Naive thymus-derived CD4-positive, alpha-beta T cell (primary cell): ENCODE measurements at places on chromosomes 7 and 10. TPM values are rescaled to one million over a fixed set of nuclear protein-coding genes. Genes with fewer than 3 reads are reported as not detected.

Gene NXPH1
- total RNA-seq: not detected

- peak; percentile 70 for DNase-seq
- H3K4me1 ChIP-seq: peaks cover 17% of the 10 kb centered on the region
These were observed at the start of gene ZMYND11 for GRCh38 chr10:135132-135600. Gene ZMYND11 (plus strand): TSS chr10:135455. CDS start chr10:180013, 44,558 bp downstream.

DNA sequence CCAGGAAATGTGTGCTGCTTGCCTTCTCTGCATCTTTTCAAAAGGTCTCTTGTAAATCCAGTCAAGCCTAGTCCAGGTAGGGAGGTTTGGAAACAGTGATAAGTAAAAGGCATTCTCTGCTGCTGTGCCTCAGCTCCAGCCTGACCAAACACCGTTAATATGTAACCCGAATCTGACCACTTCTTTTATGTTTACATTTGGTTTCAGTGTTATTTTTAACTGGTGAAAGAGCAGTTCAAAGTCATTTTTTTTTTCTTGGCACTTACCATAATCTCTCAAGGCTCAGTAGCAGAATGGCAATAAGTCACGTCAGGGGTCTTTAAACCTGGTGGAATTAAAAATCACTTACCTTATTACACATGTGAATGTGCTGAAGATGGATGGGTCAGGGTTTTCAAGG is 216.8 kb downstream of the PTEN start:
- H3K27me3 ChIP-seq: no peaks in the 10 kb centered on the region
- no peaks in the 10 kb centered on the region for H3K4me1 ChIP-seq

GRCh38 chr7:22972207-22972606 is 41.7 kb downstream of the HYCC1 start:
- H3K36me3 ChIP-seq: no peaks in the 10 kb centered on the region
- no peaks in the 10 kb centered on the region for H3K27me3 ChIP-seq
- H3K4me3 ChIP-seq: no peak overlapping the region

Gene CCDC71L
- 8.4 and 10.4 TPM in 2 replicates for total RNA-seq

Gene MEPCE
- 65.1 TPM for total RNA-seq

- DNase-seq: no peak
- no peaks in the 10 kb centered on the region for H3K27me3 ChIP-seq
- no peak overlapping the region for H3K4me3 ChIP-seq
- no peaks in the 10 kb centered on the region for H3K4me1 ChIP-seq
These were observed 837.8 kb upstream of the COBL start for GRCh38 chr7:52154382-52154781.
